Stomach (tissue), 19 donors: ENCODE measurements at places on chromosomes 16 and 17.

GRCh38 chr16:74774223-74775139 lies at the start of gene FA2H:
TSS of gene FA2H (minus strand) at chr16:74774820. CDS start at chr16:74774755, 65 bp downstream.
- DNase-seq = peak; percentile 96

DNA sequence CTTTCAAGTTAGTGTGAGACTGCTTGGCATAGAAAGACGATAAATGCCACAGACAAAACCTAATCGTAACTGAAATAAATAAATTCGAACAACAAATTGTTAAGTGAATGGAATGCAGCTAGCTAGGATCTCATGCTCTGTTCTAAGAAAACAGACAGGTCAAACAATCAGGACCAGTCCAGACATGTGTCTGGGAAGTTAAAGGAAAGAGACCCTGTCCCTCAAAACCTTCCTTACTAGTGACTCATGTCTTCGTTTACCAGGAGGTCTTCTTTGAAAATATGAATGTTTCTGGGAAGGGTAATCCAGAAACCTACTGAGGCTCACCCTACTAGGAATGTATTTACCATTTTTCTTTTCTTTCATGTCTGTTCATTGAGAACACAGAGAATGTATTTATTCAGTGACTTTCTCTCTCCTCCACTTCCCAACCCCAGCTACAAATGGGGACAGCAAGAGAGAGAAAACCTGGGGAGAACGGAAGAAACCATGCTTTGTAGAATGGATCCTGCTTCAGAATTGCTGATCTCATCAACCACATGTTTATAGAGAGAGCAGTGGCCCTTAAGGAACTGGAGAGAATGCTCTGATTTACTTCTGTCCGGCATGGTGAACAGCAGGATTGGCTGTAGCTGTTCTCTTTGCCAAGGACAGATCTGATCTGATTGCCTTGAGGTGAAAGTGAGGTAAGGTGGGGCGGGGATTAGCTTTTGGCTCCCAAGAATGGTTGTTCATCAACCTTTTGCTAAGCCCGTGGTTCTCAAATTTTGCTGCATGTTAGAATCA lies 39.4 kb upstream of the DHX8 start:
- no peak for DNase-seq

- DNase-seq = peak; percentile 65
Observed at GRCh38 chr17:42387661-42388380, 421 bp downstream of the STAT3 start.

GRCh38 chr17:21146362-21147015 lies 19.7 kb downstream of the DHRS7B start:
- no peak for DNase-seq

DNA sequence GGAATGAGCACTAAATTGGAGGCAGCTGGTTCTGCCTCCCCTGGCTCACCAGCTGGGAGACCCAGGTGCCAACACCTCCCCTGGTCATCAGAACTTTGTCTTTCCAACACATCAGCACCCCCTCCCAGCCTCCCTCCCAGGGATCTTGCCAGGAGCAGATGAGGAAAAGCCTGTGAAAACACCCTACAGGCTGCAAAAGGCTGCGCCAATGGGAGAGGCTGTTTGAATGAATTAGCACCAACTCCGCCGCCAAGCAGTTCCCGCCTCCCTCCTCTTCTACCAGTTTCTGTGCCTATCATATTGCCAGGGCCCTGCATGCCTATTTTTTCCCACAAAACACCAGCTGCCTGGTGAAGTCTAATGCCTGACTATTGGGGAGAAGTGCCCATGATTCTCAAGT lies 137.0 kb downstream of the AIPL1 start:
- no peak for DNase-seq

DNA sequence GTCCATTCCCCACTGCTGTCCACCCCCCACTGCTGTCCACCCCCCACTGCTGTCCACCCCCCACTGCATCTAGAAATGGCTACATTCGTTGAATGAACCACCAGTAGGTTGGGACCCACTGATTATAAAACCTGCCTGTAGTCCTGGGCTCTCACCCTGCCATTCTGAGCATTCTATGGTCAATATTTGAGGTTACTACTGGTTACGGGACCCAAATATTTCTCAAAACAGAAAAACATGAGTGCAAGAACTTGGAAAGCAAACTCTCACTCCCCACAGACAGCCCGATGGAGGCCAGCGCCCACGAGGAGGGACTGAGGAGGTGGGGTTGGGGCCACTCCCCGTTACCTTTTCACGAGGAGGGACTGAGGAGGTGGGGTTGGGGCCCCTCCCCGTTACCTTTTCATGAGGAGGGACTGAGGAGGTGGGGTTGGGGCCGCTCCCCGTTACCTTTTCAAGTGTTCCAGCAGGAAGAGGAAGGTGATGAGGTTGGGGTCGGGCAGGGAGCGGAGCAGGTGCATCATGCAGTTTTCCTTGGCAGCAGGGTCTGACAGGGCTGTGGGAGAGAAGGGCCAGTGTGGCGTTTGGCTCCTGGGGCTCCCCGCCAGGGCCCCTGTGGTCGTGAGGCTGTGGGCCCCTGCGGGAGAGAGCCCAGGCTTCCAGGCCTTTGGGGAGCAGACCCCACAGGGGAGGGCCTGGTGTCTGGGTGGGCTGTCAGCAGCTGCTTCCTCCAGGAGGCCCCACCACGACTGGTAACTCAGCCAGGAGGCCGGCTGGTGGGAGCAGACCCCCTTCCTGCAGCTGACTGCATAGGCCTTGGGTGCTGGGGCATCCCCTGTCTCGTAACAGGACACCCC lies 12.5 kb downstream of the TIMM22 start:
- no peak for DNase-seq

DNA sequence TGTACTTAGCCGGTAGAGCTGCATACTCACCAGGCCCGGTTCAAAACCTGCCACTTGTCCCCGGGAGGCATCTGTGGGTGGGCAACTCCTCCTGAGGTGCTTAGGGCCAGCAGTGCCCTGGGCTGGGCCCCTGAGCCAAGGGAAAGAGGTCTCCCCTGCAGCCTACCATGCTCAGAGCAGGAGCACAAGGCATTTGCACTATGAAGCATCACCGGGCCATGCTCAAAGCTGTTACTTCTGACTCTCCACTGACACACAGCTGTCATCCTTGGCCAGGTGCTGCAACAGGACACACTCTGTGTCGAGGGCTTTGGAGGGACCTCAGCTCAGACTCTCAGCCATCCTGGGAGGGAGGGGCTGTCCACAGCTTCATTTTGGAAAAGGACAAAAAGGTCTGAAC lies 37.2 kb downstream of the SLC38A8 start:
- DNase-seq = no peak

- peak; percentile 95 for DNase-seq
Observed at GRCh38 chr17:74987909-74988711, 678 bp downstream of the CDR2L start.

- no peak for DNase-seq
Observed at GRCh38 chr17:21425736-21426135, 49.6 kb downstream of the KCNJ12 start.

GRCh38 chr16:75957870-75958269 lies 231.6 kb upstream of the CPHXL start:
- no peak for DNase-seq
